ENCODE measurements at places on chromosomes 12 and 14.

DNA sequence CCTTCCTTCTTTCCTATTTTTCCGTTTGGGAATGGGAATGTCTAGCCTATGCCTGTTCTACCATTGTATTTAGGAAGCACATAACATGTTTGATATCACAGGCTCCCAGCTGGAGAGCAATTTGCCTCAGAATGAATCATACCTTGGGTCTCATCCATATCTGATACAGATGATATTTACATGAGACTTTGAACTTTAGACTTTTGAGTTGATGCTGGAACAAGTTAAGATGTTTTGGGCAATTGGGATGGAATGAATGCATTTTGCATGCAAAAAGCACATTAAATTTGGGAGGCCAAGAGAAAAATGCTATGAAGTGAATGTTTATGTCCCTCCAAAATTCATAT, 61.9 kb upstream of the BEGAIN start:
- no peak for DNase-seq

- no peak for DNase-seq
Observed at GRCh38 chr14:105857826-105858675, 331.7 kb downstream of the TMEM121 start.

DNA sequence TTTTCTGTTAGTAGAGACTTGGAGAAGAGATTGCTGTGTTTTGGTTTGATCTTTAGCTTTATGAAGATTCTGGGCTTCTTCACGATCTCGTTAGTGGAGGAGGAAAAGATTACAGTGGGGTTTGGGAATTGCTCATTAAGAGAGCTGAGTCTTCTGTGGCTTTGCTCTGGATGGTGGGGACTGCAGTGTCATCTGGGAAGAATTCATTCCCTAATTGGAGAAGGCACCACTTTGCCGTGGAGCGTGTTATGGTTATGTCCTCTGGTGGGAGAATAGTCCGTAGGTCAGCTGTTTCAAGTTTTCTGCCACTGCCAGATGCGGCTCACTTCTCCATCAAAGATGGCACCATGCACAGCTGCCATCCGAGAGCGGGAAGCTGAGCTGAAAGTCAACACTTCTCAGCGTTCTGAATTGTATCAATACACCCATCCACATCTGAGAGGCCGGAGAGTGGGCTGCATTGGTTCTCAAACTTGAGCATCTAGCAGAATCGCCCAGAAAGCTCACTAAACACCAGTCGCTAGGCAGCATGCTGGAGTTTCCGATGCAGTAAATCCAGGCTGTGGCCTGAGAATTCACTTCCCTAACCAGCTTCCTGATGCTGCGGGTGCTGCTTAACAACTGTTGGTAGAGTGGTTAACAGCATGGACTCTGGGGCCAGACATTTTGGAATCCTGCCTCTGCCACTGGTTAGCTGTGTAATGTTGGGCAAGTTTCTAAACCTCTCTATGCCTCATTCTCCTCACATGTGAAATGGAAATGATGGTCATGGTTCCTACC, 117.8 kb downstream of the PLXNC1 start:
- DNase-seq: no peak

DNA sequence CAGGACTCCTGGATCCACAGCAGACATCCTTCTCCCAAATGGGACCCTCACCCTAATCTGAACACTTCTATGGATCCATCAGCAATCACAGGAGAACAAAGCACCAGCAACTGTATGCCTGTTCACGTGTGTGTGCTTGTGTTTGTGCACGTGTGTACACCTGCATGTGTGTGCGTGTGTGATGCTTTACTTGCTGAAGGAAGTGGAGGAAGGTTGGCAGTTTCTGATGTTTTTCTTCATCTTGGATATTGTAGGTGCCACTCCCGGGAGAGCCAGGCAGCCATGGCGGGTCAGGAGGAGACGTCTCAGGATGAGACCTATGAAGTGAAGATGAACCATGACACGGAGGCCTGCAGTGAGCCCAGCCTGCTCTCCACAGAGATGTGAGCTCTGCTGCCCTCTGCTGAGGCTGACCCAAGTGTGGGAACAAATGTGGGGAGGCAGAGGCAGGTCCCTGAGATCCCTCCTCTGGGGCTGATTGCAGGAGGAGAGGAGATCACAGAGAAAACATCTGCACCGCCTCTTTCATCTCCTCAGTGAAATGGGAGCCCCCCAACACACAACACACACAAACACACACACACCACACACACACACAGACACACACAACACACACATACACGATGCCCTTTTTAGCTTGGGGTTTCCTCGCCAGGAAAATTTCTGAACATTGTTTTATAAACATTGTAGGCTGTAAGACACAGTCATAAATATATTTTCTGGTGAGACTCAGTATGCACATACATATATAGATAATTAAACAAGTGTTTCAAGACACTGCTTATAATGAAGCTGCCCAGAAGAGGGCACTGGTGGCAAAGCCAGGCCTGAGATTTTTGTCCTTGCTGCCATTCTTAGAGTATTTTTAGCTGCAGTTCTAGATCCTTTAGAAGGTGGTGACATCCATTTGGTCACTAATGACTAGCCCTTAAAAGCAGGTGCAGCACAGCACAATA, 112.2 kb upstream of the FKBP4 start:
- DNase-seq: no peak

DNA sequence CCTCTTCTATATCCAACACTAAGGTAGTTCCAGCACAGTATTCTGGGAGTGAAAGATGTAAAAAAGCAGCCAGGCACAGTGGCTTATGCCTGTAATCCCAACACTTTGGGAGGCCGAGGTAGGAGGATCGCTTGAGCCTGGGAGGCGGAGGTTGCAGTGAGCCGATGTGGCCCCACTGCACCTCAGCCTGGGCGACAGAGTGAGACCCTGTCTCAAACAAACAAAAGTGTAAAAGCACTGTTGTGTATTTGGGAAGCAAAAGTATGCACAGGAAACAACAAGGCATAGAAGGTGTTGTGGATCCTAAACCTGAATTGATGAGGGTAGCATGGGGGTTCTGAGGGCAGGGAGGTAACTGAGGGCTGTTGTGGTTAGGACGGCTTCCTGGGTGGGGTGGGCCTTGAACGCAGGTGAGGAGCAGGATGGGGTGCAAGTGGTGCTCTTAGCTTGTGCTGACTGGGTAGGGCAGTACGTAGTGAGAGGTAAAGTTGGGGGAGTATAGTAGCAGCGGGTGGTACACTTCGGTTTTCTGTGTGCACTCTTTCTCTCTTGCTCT, 64.2 kb downstream of the RASSF3 start:
- DNase-seq: no peak

- peak; percentile 65 for DNase-seq
Observed at GRCh38 chr12:53063708-53064612, 14.1 kb downstream of the TNS2 start.

DNA sequence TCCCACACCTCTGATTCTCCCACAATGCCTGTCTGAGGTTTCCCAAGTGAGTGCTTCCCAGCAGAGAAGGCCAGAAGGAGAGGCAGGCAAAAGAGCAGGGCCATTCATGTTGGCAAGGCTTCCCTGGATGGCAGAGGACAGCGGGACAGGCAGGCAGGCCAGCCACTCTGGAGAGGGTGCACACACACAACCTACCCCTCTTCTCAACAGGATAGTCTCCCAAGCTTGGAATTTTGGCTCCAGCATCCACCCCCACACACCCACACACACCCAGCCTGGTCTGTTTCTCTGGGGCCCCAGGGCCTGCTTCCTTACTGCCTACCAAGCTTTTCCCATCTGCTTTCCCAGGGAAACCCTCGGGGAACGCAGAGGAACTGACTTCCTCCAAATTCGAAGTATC, 15.4 kb upstream of the RACGAP1 start:
- DNase-seq: no peak

GRCh38 chr12:3598896-3599860, 108.2 kb downstream of the PRMT8 start:
- no peak for DNase-seq

- DNase-seq: no peak
Observed at GRCh38 chr14:29893989-29894388, 33.7 kb downstream of the PRKD1 start.

DNA sequence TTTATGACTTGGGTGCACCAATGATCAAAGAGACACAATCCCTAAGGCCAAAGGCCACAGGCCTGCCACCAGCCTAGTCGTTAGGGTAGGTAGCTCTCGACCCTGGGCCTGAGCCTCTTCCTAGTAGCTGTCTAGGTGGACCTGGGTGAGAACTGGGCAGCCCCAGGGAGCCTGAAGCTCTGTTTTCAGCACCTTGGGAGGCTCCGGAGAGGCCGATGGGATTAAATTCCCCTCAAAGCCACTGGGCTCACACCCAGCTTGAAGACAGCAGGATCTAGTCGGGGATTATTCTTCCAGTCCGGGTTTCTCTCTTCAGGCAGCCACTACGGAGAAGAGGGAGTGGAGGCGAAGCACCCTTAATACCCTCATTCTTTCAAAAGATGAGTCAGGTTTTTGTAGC, 79.8 kb downstream of the TMEM260 start:
- DNase-seq: no peak

GRCh38 chr12:58888131-58888783, 32.0 kb downstream of the LRIG3 start:
- no peak for DNase-seq

DNA sequence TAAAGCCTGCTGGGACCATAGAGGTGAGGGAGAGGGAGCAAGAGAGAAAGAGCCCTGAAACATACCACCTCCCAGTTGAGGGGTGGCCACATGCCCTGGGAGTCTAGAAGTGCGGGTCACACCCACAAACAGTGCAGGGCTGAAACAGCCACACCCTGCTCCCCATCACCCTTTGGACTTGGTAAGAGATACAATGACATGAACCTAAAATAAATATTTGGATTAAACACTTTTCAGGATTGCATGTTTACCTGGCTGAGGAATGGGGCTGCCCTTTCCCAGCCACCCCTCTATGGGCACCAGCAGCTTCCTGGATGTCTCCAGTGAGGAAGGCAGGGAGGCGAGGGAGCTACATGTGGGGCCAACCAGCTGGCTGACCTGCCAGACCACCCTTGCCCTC, 39.0 kb upstream of the TC2N start:
- no peak for DNase-seq

GRCh38 chr12:45518291-45519235, 210.9 kb upstream of the ARID2 start:
- DNase-seq: no peak

GRCh38 chr12:89469361-89469760, 55.2 kb downstream of the GALNT4 start:
- DNase-seq: no peak

DNA sequence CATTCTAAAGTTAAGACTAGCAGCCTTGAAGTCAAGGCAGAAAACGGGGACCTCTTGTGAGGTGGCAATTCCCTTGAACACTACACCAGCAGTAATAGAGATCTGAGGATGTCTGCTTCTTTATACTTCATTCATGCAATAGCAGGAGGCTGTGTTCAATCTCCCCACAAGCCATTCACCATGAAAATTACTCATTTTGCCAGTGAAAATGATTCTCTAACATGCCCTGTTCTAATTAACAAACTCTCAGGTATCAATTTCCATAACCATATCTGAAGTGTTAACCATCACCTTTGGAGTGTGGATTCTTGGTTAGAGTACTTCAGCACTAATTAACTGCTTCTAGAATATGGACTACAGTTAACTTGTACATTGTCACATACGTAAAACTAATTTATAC, 3.4 kb upstream of the GLIPR1 start:
- DNase-seq: no peak
